ENCODE measurements at places on chromosomes 7 and 10. TPM values are rescaled to one million over a fixed set of nuclear protein-coding genes. Genes with fewer than 3 reads are reported as not detected.

Gene DDC
- total RNA-seq = 0.24 TPM

Gene CHRM2
- total RNA-seq = 10.7 TPM

Gene PRTFDC1
- total RNA-seq = 18.6 TPM

Gene TRPV6
- total RNA-seq = not detected

Gene NODAL
- total RNA-seq = not detected

Gene EBLN1
- total RNA-seq = not detected

Gene FKBP9
- 198 TPM for total RNA-seq

Gene RAMP3
- total RNA-seq = not detected

Gene AFAP1L2
- total RNA-seq = 5.3 TPM

Gene IFIT1B
- total RNA-seq = under 0.01 TPM

Gene PTPN20
- total RNA-seq = 0.08 TPM

Gene KAZALD1
- 67.5 TPM for total RNA-seq

Gene HOXA2
- total RNA-seq = 2.8 TPM

Gene H2BK1
- not detected for total RNA-seq

Gene COMMD3
- total RNA-seq = 36.3 TPM

Gene UCN3
- not detected for total RNA-seq

Gene CDC14C
- not detected for total RNA-seq

Gene ACTL6B
- not detected for total RNA-seq

Gene EVX1
- total RNA-seq = not detected

Gene SYT15B
- total RNA-seq = 0.24 TPM

Gene CYP3A4
- not detected for total RNA-seq

Gene GRM3
- total RNA-seq = not detected

Gene PRRT4
- 0.16 TPM for total RNA-seq

Gene FKBP6
- not detected for total RNA-seq

Gene KCNIP2
- total RNA-seq = 3.6 TPM

Gene LRIT1
- not detected for total RNA-seq

Gene MYH16
- total RNA-seq = 0.26 TPM

Gene ECHDC3
- 29.9 TPM for total RNA-seq

Gene CTBP2
- 74.1 TPM for total RNA-seq

Gene CPXM2
- total RNA-seq = 1.8 TPM

Gene SFR1
- 8.9 TPM for total RNA-seq

Gene CNPY1
- not detected for total RNA-seq

Gene SMKR1
- total RNA-seq = not detected

Gene CYP26A1
- not detected for total RNA-seq

Gene PALD1
- total RNA-seq = 2.3 TPM

Gene KCNMA1
- total RNA-seq = 7.0 TPM

Gene SAMD9L
- total RNA-seq = 6.6 TPM

Gene CCDC136
- total RNA-seq = 3.1 TPM

Gene RSPH10B2
- not detected for total RNA-seq

Gene AGAP5
- total RNA-seq = 0.13 TPM

Gene SLC18A3
- total RNA-seq = not detected

Gene LIPM
- total RNA-seq = not detected

Gene NEURL1
- not detected for total RNA-seq

Gene SOSTDC1
- total RNA-seq = 1.1 TPM

Gene TACR2
- 0.26 TPM for total RNA-seq

Gene SEMA4G
- 6.1 TPM for total RNA-seq

Gene NRG3
- total RNA-seq = not detected

Gene RGS10
- 94.4 TPM for total RNA-seq
